ENCODE measurements at places on chromosomes 1 and 21.

- no peak for DNase-seq
These were observed 38.1 kb downstream of the MRAP start for GRCh38 chr21:32336711-32337110.

- DNase-seq, result no peak
These were observed 53.5 kb downstream of the ASH1L start for GRCh38 chr1:155509064-155509463.

GRCh38 chr1:216221260-216221700, 202.0 kb downstream of the USH2A start:
- no peak for DNase-seq

- no peak for DNase-seq
These were observed 201.0 kb downstream of the PBX1 start for GRCh38 chr1:164759979-164760469.

DNA sequence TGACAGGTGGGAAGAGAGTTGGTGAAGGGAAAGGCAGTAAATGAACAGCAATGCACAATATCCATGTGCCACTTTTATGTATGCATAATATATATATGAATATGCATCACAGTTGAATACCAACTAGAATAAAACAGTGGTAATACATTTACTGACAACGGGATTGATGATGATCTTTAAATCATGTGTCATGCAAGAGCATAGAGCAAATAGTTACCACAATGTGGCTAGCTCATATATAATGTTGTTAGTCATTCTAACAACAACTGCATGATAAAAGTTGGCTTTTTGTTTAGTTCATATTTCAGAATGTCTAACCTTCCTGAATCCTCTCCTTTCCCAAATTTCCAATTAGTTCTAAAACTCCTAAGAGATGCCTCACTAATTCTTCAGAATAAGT, 46.4 kb downstream of the GORAB start:
- DNase-seq, result no peak
